Activated CD4-positive, alpha-beta T cell treated with anti-CD3 and anti-CD28 coated beads for 24 hours (primary cell): ENCODE measurements at places on chromosomes 4 and X.

- no peak for DNase-seq
These were observed 74.3 kb upstream of the MSANTD1 start for GRCh38 chr4:3174371-3175338.

DNA sequence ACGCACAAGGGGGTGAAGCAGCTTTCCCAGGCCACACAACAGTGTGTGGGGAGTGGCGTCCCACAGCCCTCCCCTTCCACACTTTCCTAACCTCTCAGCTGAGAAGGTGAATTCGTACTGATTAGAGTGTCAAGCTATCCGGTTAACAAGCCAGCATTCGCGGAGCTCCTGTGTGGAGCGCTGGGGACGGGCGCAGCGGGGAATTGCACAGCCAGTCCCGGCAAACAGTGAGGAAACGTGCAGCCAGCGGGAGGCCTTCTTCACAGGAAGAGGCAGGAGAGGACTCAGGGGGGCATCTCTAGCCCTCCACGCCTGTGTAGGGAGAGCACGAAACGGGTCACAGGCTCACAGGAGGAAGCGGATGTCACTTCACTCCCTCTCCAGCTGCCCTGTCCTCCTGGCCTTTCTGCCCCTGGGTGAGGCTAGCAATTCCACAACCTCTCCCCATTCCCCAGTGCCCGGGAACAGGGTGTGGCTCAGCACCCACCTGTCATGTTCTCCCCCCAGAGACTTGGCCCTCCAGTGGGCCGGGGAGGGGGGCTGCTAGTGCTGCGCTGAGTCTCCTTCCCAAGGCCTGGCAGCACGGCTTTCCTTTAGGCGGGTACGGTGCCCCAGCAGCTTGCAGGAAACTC is 117.3 kb downstream of the CPZ start:
- no peak for DNase-seq

DNA sequence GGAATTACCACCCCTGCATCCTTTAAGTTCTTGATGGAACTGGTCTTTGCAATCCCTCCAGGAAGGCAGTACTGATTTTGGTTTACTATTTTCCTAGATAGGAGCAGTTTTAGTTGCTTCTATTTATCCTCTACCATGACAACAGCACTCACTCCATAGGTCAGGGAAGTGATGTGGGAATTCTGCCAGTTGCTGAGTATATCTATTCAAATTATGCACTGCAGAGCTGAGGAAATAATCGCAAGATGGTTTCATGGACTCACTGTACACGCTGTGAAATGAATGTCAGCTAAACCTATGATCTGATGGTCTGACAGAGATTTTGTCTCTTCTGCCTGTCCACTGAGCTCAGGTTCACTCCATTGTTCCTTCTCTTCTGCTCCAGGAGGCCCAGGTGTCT is 135.8 kb downstream of the FAAH2 start:
- DNase-seq, result no peak

- no peak for DNase-seq
These were observed 81.1 kb downstream of the CT47B1 start for GRCh38 chrX:120794525-120794975.

DNA sequence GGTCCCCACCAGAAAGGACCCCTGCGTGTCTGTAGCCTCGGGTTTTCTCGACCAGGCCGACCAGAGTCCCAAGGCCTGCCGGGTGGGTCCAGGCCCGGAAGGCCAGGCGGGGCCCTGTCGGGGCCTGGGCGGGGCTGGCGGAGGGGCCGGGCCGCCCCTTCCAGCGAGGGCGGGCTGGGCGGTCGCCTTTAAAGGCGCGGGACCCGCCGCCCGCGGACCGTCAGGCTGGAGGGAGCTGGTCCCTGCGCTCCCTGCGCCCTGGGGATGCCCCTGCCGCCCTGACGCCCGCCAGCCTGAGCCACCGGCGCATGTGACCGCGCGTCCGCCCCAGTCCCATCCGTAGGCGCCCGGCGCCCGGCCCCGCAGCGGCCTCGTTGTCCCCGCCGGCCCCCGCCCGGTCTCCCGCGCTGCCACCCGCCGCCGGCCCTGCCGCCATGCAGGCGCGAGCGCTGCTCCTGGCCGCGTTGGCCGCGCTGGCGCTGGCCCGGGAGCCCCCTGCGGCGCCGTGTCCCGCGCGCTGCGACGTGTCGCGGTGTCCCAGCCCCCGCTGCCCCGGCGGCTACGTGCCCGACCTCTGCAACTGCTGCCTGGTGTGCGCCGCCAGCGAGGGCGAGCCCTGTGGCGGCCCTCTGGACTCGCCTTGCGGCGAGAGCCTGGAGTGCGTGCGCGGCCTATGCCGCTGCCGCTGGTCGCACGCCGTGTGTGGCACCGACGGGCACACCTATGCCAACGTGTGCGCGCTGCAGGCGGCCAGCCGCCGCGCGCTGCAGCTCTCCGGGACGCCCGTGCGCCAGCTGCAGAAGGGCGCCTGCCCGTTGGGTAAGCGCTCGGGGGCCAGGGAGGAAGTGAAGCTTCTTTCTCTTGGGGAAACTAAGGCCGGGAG is at the start of gene HTRA3:
Gene HTRA3, plus strand, starts transcription at position 220 of the 883 bp plus-strand sequence. Its CDS starts 215 bp downstream, at position 435.
- no peak for DNase-seq

- no peak for DNase-seq
These were observed 65.5 kb downstream of the FHDC1 start for GRCh38 chr4:153001626-153002025.

DNA sequence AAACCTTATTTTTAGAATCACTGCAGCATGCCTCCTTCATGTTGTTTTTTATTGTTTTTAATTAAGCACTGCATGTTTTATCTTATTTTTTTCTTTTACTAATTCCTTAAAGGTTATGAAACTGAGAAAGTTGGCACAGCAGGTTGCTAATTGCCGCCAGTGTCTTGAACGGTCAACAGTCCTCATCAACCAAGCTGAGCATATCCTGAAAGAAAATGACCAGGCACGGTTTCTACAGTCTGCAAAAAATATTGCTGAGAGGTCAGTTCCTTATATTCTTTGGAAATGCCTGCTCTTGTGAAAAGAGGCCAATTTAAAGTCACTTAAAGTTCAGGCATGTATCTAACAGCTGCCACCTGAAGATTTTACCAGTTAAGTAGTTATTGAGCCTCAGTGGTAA is 76.8 kb downstream of the TEX13B start:
- no peak for DNase-seq

DNA sequence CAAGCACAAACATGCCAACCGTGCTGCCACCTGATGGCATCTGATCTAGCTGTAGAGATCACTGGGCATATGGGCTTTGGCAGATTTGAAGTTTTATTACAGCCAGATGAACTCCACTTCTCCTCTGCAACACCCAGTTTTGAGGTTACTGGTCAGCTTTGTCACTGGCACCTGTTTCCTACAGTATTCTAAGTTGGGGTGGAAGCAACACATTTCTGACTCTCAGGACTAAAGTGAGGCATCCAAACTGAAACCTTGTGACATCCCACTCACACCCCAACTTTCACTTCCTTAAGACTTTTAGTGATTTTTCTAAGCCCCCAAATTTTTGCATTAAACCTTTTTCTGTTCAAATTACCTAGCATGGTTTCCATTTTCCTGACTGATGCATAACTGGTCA is 115.1 kb upstream of the PCDH18 start:
- no peak for DNase-seq

GRCh38 chr4:129603241-129603931 is 507.4 kb downstream of the C4orf33 start:
- DNase-seq, result no peak

DNA sequence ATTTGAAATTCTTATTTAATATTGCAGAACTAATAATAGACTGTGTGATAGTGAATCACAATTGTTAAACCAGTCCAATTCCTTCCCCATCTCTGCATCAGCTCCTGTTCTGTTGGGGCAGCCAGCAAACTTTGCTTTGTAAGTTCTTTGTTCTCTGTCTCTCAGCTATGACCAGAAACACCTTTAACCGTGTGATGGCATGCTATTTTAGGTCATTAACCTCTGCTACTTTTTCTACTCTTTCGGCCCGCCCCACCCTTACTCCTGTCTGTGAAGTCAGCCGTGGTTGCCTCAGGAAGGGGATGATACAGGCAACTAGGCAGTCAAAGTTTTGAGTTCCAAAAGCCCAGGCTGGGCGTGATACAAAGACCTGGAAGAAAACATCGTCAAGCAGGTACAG is 51.3 kb upstream of the EGFL6 start:
- DNase-seq, result no peak

GRCh38 chr4:187128976-187129375 is 405.3 kb upstream of the FAT1 start:
- DNase-seq, result no peak

DNA sequence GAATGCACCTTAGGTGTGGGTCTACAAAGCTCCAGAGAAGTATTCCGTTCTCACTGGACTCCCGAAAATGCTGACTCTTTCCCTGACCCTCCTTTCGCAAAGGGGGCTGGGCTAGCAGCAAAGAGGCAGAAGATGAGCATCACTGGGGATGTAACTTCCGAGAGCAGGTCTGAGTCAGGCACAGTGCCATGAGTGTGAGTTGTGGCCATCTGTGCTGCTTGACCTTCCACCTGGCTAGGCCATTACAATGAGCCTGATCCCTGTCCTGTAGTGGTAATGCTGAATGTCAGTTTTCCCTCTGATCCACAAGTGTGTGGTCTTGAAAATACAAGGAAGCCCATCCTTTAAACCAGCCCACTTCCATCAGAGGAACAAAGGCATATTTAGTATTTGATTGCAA is 479.4 kb downstream of the AFF2 start:
- DNase-seq, result no peak

DNA sequence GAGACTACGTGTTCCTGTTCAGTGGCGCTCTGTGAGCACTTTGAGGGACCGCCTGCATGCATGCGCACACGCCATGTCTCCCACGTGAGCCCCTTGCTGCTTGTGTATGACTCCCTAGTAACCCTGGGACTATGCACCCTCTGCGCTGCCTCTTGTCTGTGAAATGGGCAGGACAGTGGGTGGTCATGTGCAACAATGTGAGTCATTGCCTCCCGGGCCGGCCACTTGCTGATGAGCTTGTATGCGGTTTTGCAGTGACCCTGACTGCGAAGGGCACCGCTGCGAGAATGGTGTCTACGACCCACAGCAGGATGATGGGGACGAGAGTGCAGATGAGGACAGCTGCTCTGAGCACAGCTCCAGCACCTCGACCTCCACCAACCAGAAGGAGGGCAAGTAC is 61.4 kb downstream of the TNIP2 start:
- DNase-seq, result no peak

DNA sequence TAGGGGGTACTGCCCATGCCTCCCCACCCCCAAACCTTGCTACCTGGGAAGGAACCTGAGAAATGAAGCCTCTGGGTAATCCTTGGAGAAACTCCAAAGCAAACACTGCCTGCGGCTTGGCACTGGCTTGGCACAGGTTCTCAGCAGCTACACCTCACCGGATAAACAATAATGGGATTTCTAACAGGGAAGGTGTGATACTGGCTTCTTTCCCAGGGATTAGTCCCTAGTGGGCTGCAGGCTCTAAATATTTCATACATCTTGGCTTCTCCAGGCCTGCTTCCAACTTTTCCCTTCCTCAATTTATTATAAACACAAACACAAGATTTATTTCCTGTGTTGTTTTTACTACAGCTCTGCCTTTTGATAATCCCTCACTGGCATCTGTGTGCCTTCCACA is 12.5 kb downstream of the SEC24D start:
- no peak for DNase-seq

- DNase-seq, result no peak
These were observed 259.7 kb downstream of the BMPR1B start for GRCh38 chr4:95017305-95018064.

GRCh38 chr4:78424461-78424860 is 127.1 kb upstream of the ANXA3 start:
- DNase-seq, result no peak

DNA sequence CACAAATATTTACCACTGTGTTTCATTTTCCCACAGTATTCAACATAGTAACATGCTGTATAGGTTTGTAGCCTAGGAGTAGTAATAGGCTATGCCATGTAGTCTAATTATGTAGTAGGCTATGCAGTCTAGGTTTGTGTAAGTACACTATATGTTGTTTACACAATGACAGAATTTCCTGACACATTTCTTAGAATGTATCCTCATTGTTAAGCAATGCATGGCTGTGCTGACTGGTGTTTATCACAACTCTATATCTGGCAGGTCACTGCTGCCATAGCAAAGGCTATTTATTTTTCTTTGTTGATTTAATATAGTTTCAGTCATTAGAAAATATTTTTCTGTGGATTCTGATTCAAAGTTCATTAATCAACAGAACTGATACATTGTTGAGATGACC is 108.3 kb upstream of the TEX13A start:
- no peak for DNase-seq

- DNase-seq, result no peak
These were observed 252.8 kb downstream of the NAP1L3 start for GRCh38 chrX:93420525-93421082.
